Keratinocyte (primary cell): ENCODE measurements at places on chromosomes 7 and 10. TPM values are rescaled to one million over a fixed set of nuclear protein-coding genes. Genes with fewer than 3 reads are reported as not detected.

Gene ANKRD2
- 0.18 to 0.67 TPM (median 0.38 TPM) in 3 replicates for polyA plus RNA-seq

Gene GPR146
- 0.13 to 0.24 TPM (median 0.15 TPM) in 3 replicates for polyA plus RNA-seq

DNA sequence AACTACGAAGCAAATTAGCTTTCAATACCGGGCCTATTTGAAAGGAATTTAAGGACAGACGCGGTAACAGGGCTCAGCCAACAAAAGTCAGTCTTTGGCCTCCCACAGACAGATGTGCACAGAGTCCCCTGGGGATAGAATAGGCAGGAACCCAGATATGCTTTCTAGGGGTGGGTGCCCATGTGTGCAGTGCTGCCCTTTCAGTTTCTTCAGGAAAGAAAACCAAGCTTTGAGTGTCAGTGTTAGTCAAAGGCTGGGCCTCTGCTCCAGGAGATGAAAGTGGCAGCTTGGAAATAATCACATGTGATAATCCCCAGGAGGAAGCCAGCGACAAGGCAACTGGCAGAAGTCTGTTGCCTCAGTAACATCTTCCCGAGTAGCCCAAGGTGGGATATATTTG is 43.8 kb upstream of the CSTF2T start:
- no peaks in the 10 kb centered on the region for H3K4me1 ChIP-seq
- no peak overlapping the region for H3K27ac ChIP-seq
- no peak for DNase-seq
- H3K36me3 ChIP-seq, result no peaks in the 10 kb centered on the region

Gene CALHM1
- 0.02 TPM in 1 of 3 replicates, not detected in the others for polyA plus RNA-seq

- H3K4me3 ChIP-seq, result no peak overlapping the region
- H3K36me3 ChIP-seq, result no peaks in the 10 kb centered on the region
Measured at GRCh38 chr7:22176791-22177412, 180.1 kb downstream of the RAPGEF5 start.

GRCh38 chr10:24495666-24496460 is 227.8 kb downstream of the ARHGAP21 start:
- H3K4me3 ChIP-seq, result no peak overlapping the region
- peaks cover 6% of the 10 kb centered on the region for H3K4me1 ChIP-seq

DNA sequence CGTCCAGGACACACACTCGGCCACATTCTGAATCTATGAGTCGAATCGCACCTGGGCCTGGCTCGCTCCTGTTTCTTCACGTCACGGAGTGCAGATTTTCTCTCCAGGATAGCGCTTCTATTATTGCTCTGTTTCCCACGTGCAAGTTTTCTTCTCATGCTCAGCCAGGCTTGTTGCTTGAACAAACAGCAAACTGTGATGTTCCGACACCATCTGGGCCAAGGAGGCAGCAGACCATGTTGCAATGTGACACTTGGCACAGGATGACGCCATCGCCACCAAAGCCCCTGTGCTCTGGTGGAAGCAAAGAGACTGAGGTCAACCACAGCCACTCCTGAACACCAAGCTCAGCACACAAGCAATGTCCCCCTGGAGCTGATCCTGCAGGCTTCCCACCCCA is 507.1 kb upstream of the ADARB2 start:
- no peaks in the 10 kb centered on the region for H3K4me1 ChIP-seq
- H3K27me3 ChIP-seq, result no peaks in the 10 kb centered on the region
- no peak overlapping the region for H3K4me3 ChIP-seq

DNA sequence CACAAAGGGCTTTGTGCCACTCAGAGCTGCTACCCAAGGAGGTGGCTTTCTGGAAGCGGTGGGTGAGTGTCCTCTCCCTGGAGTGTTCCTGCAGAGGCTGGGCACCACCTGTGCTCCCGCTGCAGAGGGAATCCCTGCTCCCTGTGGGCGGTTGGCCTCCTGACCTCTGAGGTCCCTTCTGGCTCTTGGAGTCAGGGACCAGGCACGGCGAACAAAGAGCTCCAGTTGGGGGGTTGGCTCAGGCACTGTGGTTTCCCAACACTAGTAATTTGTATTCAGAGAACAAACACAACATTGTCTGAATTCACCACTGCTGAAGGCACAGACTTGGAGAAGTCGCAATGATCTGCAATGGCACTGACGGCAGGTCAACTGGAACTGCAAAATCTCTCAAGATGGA is 328.9 kb downstream of the PRPF18 start:
- no peaks in the 10 kb centered on the region for H3K36me3 ChIP-seq
- DNase-seq, result no peak
- H3K27ac ChIP-seq, result no peak overlapping the region
- H3K4me3 ChIP-seq, result no peak overlapping the region

GRCh38 chr7:115178835-115179234 is 256.9 kb downstream of the MDFIC start:
- no peaks in the 10 kb centered on the region for H3K27me3 ChIP-seq
- H3K4me1 ChIP-seq, result no peaks in the 10 kb centered on the region
- no peak overlapping the region for H3K27ac ChIP-seq
- no peak overlapping the region for H3K4me3 ChIP-seq
- no peak for DNase-seq

GRCh38 chr7:134327896-134328295 is 11.2 kb upstream of the SLC35B4 start:
- no peaks in the 10 kb centered on the region for H3K36me3 ChIP-seq
- H3K4me3 ChIP-seq, result no peak overlapping the region
- no peak overlapping the region for H3K27ac ChIP-seq
- H3K4me1 ChIP-seq, result no peaks in the 10 kb centered on the region
- no peak for DNase-seq
- peaks cover 3% of the 10 kb centered on the region for H3K27me3 ChIP-seq

GRCh38 chr7:143908120-143908519 is 6.1 kb upstream of the TCAF1 start:
- no peak for DNase-seq
- no peaks in the 10 kb centered on the region for H3K36me3 ChIP-seq
- H3K27ac ChIP-seq, result no peak overlapping the region
- H3K4me3 ChIP-seq, result no peak overlapping the region
- no peaks in the 10 kb centered on the region for H3K27me3 ChIP-seq
- no peaks in the 10 kb centered on the region for H3K4me1 ChIP-seq

DNA sequence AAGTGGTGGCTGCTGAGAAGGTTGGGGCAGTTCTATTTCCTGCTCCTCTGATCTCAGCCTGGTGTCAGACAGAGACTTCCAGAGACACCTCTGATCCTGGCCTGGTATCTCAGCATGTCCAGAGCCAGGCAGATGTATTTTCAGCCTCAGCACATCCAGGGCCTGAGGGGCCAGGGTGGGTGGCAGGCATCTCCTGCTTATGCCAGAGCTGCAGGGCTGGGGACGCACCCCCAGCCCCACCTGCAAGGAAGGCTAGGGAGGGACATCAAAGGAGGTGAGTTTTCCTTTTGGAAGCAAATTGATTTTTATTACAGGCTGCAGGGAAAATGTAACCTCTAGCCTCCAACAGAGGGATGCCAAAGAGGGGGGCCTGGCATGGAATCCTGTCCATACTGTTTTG is 36.7 kb downstream of the CFAP46 start:
- H3K4me3 ChIP-seq, result no peak overlapping the region
- no peak for DNase-seq
- H3K27ac ChIP-seq, result no peak overlapping the region
- no peaks in the 10 kb centered on the region for H3K36me3 ChIP-seq
- H3K4me1 ChIP-seq, result peaks cover 27% of the 10 kb centered on the region

DNA sequence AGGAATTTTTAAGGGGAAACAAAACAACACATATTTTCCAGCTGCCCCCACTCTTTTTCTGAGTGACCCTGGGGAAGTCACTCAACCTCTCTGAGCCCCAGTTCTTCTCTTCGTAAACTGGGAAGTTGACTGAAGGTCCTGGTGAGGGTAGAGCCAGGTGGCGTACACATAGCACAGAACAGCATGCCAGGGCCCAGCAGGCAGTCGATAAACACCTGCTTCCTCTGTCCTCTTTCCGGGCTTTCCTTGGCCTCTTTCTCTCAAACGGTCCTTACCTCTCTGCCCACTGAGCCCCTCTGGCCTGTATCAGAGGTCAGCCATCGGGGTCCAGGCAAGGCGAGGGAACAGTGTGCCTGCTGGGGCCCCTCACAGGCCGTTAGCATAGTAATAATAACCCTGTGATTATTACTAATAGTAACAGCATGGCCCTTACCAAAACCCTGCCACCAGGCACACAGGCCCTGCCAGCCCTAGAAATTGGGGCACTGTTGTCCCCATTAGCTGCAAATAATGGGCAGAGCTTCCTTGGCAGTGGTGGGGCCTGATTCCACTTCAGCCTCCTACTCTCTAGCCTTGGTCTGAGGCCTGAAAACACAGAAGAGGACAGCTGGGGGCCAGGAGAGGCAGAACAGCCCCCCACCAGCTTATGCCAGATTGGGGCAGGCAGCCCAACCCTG is 37.3 kb upstream of the SLC29A3 start:
- no peaks in the 10 kb centered on the region for H3K36me3 ChIP-seq
- no peaks in the 10 kb centered on the region for H3K27me3 ChIP-seq
- no peak overlapping the region for H3K27ac ChIP-seq
- no peak for DNase-seq

GRCh38 chr10:80459047-80459865 is 5.1 kb downstream of the TSPAN14 start:
- peak overlapping the region; percentile 26 for H3K4me3 ChIP-seq
- DNase-seq, result no peak
- H3K36me3 ChIP-seq, result peaks cover 8% of the 10 kb centered on the region
- H3K27ac ChIP-seq, result peak overlapping the region; percentile 84

Gene PAX4
- not detected in 3 replicates for polyA plus RNA-seq

GRCh38 chr10:70509757-70510147 is 31.2 kb downstream of the PALD1 start:
- H3K36me3 ChIP-seq, result no peaks in the 10 kb centered on the region
- no peak for DNase-seq

- no peak overlapping the region for H3K4me3 ChIP-seq
- no peak overlapping the region for H3K27ac ChIP-seq
- no peaks in the 10 kb centered on the region for H3K36me3 ChIP-seq
Measured at GRCh38 chr10:113992471-113993011, 51.1 kb upstream of the ADRB1 start.

Gene PAPOLB
- polyA plus RNA-seq, result not detected in 3 replicates

DNA sequence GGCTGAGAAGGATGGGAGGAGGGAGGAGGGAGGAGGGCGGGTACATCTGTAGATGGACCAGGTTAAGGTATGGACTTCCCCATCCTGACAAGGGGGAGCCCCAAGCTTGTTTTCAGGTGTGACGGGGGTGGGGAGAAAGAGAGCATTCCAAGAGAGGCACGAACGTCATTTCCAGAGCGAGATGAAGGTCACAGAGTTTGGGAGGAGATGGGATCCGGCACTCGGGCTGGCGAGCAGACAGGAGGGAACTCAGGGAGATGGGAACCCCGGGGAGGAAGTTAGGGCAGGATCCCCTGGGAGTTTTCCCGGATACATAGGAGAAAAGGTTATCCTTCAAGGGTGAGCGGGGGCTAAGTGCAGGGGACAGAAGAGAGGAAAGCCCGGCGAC is 118.8 kb downstream of the CUX1 start:
- no peaks in the 10 kb centered on the region for H3K36me3 ChIP-seq
- H3K27ac ChIP-seq, result no peak overlapping the region
- peaks cover 19% of the 10 kb centered on the region for H3K4me1 ChIP-seq

- H3K27ac ChIP-seq, result no peak overlapping the region
- no peak for DNase-seq
- H3K4me3 ChIP-seq, result no peak overlapping the region
- H3K36me3 ChIP-seq, result no peaks in the 10 kb centered on the region
- H3K4me1 ChIP-seq, result peaks cover 7% of the 10 kb centered on the region
Measured at GRCh38 chr7:130379019-130379418, 1.3 kb upstream of the CPA1 start.
